CD4-positive, alpha-beta T cell treated with Interleukin-17A for 1 hour (primary cell): ENCODE measurements at places on chromosomes 6 and 20.

- DNase-seq = no peak
Measured at GRCh38 chr20:63332488-63333240, 28.5 kb downstream of the CHRNA4 start.

- peak; percentile 36 for DNase-seq
Measured at GRCh38 chr6:158774717-158775449, 44.3 kb downstream of the EZR start.

DNA sequence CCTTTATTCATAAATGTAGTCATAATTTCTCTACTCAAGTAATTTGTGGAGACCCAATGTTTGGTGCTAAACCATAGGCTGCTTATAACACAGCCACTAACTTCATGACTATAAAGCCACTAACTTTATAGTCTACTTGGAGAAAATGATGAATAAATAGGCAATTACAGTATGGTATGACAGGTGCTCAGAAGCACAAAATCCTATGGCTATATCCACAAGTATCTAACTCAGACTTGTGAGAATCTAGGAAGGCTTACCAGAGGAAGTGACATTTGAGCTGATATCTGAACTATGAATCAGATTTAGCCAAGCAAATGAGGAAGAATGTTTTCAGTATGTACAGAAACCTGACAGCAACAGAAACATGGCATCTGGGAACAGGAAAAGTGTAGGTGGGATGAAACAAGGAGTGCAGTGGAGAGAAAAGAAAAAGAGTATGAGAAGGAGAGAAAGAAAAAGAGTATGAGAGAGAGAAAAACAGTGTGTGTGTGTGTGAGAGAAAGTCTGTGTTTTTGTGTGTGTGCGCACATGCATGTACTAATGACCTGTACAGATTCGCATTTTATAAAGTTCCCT lies 59.9 kb downstream of the REV3L start:
- DNase-seq = no peak

DNA sequence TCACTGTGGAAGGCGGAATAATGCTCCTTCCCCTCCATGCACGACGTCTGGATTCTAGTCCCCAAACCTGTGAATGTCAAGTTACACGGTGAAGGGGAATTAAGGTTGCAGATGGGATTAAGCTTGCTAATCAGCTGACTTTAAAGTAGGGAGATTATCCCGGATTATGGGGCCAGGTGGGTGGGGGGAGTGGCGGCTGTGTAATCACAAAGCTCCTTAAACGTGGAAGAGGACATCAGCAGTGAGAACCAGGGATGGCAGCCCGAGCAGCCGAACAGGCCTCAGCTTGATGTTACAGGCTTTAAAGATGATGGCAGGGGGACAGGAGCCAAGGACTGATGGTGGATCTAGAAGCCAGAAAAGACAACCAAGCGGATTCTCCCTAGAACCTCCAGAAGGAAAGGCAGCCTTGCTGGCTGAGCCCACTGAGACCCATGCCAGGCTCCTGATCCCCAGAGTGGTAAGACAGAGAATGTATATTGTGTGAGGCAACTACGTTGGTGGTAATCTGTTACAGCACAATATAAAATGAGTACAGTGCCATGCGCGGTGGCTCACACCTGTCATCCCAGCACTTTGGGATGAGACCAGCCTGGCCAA lies 117.5 kb downstream of the SCML4 start:
- DNase-seq = no peak

DNA sequence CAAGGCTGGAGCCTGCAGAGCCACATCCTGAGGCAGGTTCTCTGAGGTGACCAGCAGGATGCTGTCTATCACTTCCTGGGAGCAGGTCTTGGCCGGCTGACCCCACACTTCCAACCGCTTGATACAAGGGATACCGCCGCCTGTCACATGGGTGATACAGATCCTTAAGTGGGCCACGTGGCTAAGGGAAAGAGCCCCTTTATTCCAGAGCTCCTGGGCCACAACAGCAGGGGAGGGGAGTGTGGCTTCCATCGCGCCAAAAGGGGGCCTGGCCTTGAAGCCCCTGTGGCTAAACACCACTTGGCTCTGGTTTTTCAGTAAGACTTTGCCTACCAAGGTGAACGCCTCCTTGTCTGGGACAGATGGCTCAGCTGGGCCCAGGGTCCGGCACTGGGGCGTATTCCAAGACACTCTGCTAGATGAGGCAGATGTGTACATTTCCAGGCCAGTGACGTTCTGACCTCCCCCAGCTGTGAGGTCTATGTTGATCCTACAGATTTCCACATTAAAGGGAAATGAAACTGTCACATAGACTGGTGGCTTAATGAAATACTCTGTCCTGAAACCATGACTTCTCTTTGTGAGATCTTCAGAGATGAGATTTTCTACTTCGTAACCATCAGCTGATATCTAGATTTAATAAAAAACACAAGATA lies 37.6 kb upstream of the AVP start:
- DNase-seq = no peak

DNA sequence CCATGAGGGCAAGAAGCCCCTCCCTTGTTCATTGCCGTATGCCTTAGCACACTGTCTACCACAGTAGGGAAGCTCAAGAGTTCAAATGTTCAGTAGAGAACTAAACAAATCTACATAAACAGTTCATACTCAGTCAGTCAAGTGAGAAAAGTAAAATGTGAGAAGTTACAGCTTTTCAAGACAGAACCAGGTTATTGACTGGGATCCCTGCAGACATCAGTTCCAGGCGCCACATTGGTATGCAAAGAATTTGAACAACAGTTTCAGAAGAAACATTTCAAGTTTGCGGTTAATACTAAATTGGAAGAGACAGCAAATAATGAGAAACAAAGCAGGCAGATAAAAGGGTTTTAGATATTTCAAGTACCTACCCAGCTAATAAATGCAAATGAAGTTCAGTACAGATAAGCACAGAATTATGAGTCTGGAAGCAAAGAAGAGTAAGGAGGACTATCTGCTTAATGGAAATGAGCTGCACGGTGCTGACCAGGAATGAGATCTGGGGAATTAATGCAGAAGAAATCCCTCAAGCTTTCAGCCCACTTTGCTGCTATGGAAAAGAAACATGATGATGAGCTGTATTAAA lies 246.2 kb downstream of the HACE1 start:
- no peak for DNase-seq

DNA sequence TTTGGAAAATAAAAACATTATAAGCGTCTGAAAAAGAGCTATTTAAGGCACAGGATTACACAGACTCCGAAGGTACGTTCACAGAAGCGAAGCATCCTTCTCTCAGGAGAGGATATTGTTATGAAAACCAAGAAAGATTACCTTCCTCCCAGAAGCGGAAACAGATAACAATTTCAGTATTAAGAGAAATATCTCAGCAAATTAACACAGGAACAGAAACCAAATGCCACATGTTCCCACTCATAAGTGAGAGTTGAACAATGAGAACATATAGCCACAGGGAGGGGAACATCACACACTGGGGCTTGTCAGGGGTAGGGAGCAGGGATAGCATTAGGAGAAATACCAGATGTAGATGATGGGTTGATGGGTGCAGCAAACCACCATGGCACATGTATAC lies 109.7 kb downstream of the CDK19 start:
- no peak for DNase-seq

DNA sequence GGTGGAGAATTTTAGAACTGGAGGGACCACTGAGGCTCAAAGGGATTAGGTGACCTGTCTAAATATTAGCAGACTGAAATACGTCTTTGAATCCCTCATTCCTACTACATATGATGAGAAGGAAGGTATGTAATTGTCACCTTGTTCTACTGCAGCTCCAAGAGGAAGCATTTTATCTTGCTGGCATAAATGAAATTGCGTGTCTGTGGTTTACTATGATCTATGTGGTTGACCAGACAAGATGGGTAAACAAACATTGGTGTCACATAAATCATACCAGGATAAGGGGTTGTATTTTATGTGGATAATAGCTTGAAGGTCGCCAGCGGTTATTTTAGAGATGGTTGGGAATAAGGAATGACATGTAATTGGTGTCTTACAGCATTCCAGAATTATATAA lies 78.2 kb downstream of the LAMA4 start:
- no peak for DNase-seq

- no peak for DNase-seq
Measured at GRCh38 chr6:4553387-4553786, 222.8 kb upstream of the CDYL start.

- no peak for DNase-seq
Measured at GRCh38 chr20:43844778-43845614, 69.7 kb upstream of the TOX2 start.

- no peak for DNase-seq
Measured at GRCh38 chr20:37351689-37352607, 6.0 kb downstream of the SRC start.

DNA sequence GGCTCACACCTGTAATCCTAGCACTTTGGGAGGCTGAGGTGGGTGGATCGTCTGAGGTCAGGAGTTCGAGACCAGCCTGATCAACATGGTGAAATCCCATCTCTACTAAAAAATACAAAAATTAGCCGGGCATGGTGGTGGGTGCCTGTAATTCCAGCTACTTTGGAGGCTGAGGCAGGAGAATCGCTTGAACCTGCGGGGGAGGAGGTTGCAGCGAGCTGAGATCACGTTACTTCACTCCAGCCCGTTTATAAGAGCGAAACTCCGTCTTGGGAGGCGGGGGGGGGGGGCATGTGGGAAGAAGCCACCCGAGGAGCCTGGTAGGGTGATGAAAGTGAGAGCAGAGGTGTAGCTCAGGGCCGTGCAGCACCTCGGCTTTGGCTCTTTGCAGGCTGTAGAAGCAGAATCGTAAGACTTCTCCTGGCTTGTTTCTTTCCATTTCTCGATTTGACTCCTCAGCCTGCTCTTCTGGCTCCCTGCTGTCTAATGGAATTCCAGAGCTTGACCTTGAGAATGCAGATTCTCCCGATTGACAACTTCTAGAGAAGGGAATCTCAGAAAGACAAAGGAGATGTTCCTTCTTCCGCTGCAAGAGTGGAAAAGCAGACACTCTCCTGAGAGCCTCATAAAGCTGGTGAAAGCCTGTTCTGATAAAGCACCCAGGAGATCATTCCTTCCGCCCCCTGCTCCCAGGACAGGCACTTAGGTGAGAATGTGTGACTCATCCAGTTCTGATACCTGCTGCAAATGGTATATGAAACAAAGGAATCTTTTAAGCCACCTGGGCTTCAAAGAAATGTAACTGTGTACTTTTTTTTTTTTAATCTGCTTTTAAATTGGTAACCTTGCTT lies 26.0 kb upstream of the PPP1R16B start:
- no peak for DNase-seq

DNA sequence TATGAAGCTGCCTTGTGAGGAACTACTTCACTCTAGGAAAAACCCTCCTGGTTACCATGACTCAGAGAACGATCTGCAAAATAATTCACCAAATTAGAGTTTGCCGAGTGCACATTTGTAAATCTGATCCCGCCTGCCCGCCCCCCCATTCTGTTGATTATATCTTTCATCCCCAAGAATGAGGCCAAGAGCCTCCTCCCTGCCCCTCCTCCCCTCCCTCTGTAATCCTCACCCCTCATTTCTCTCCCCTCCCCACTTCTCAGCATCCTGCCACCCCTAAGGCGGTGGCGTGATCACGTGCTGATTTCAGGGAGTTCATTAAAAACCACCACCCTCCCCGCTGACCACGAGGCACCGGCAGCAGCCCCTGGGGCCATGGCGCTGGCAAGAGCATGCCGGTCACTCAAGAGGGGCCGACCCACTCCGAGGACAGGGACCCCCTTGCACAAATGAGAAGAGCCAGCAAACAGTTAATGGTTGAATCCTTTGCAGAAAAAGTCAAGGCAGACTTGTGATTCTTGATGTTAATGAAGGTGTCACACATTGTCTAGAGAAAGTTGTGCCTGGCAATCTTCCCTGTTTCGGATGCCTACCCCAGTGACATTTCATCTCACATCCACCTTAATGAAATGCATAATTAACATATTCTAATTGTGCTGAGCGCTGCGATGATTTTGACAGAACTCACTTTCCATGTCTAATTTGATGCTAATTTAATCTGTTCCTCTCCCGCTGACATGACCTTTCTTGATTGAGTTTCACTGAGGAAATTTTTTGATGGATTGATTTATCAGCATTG lies 247.9 kb downstream of the ZNF217 start:
- no peak for DNase-seq

GRCh38 chr20:53736757-53737395 lies 143.2 kb upstream of the ZNF217 start:
- DNase-seq = peak; percentile 38

GRCh38 chr6:112202639-112203341 lies 51.6 kb downstream of the LAMA4 start:
- no peak for DNase-seq

DNA sequence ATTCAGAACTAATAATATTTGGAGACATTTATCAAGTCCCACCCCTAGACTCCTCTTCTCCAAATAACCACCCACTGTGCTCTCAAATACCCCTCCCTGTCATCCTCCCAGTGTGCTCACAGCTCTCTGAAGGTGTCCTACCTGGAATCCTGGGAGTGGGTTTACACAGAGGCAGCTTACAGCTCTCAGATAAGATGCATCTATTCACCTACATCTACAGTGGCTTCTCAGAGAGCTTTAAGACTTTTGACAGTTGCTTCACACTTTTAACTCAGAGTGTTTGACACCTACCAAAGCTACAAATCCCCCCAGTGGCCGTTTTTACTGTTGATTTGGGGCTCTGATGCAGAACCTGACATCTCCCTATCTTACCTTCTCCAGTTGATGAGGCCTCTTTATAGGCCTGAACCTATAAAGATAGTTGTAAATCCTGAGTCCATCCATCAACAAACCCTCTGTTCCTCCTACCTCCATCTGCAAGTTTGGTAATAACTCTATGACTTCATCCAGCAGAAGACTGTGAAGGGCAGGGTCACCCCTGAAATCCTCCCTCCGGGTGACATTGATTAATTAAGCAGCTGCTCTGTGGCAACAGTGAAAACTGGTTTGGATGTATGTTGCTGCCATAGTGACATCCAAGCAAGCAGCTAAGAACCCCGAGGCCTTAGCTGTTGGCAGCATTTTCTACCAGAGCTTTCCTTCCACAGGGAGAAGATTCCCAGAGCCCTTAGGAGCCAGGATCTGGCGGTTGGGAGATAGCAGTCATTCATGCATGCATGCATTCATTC lies 226.1 kb upstream of the RREB1 start:
- DNase-seq = no peak

- no peak for DNase-seq
Measured at GRCh38 chr6:30768634-30769087, 24.3 kb upstream of the IER3 start.

DNA sequence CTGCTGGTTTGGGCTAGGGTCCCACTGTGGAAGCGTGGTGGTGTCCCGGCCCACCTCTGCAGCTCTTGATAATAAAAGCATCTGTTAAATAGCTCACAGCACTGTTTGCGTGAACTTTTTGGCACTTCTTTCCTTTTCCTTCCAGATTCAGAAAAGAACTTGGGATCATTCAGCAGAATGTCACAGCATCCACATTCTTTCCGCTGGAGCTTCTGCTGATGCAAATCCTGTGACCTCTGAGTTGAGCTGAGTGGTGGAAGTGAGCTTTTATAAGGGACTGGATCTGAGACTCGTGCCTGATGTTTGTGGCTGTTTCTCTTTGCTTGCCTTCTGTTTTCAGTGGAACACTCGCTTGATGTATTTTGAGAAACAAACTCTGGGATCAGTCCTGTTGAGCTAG lies 3.9 kb downstream of the OSBPL2 start:
- no peak for DNase-seq

GRCh38 chr20:8212286-8212685 lies 80.2 kb downstream of the PLCB1 start:
- DNase-seq = no peak

GRCh38 chr6:37068356-37069270 lies 63.2 kb downstream of the FGD2 start:
- DNase-seq = no peak
